ENCODE measurements at places on chromosomes 5 and 9.

DNA sequence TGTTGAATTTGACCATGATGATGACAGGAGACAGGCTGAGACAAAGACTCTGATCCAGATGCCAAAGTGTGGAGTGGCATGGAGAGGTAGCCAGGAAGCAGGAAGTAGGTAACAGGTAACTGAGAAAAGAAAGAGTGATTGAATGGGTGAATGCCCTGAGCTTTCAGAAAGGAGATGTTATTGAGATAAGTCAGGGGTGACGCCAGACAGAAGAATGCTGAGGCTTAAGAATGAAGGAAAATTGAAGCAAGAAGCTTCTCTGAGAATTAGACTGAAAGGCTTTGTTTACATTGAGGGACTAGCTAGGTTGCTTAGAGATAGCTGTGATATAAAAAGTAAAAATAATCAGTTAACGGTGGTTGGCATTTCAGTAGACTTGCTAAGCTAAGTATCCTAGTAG is 165.7 kb downstream of the PSAT1 start:
- no peak for DNase-seq

GRCh38 chr5:56715986-56716385 is 99.4 kb upstream of the MAP3K1 start:
- DNase-seq, result no peak

DNA sequence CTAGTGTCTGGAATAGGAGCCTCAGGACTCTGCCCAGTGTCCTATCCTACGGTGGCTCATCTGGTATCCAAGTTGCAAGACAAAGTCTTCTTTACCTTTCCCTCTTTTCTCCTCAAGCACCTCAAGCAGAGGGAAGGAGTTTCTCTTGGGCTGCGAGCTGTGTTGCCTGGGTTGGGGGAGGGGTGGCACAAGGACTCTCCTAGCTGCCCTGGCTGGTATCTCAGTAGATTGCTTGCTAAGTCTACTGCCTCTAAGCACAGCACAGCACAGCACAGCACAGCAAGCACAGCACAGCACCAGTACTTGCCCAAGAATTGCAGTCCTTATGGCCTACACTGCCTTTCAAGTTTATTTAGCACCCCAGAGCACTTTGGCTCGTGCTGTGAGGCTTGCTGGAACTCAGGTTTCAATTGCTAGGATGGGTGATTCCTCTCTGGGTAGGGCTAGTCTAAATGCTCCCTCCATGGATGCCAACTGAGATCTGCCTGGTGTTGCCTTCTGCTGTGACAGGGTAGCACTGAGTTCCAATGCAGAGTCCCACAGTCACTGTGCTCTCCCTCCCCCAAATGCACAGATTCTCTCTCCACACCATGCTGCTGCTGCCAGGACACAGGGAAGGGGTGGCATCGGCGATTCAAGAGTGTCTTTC is 213.1 kb upstream of the POU5F2 start:
- no peak for DNase-seq

DNA sequence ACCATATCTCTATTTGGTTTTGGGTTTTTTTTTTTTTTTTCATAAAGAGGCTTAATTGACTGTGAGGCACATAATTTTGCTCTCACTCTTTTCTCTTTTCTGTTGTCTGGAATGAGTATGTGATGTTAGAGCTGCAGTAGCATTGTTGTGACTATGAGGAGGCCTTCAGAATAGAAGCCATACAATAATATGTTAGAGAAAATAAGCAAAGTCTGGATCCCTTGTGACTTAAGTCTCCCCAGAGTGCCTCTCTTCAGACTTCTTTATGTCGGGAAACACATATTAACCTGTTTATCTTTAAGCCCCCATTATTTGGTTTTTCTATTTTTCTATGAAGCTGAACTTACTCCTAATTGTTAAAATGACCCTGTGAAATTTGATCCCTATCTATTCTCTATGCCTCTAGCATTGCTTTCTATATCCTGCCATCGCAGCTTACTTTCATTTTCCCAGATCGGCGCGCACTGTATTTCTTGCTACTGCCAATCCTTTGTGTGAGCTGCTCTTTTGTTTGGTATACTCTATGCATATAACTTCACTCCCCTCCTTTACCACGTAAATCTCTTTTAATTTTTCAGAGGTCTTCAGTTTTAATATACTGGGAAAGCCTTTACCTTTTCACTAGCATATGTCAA is 372.5 kb upstream of the KCNN2 start:
- DNase-seq, result no peak

DNA sequence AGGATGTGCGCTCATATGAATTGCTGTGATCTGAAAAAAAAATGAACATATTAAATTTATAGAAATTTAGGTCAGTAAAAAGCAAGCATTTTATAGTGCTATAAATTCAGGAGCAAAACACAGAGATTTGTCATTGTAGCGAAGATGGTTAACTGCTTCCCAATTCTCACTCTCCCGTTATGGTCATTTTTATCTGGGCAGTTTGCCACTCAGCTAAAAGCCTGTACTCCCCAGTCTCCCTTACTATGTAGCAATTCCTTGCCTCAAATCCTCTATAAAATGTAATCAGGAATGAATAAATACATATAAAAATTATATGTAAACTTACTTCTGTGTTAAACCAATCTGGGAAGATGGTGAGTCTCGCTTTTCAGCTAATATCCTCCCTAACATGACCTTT is 471.5 kb downstream of the HINT1 start:
- no peak for DNase-seq

GRCh38 chr5:135707302-135707701 is 127.2 kb upstream of the SLC25A48 start:
- no peak for DNase-seq

DNA sequence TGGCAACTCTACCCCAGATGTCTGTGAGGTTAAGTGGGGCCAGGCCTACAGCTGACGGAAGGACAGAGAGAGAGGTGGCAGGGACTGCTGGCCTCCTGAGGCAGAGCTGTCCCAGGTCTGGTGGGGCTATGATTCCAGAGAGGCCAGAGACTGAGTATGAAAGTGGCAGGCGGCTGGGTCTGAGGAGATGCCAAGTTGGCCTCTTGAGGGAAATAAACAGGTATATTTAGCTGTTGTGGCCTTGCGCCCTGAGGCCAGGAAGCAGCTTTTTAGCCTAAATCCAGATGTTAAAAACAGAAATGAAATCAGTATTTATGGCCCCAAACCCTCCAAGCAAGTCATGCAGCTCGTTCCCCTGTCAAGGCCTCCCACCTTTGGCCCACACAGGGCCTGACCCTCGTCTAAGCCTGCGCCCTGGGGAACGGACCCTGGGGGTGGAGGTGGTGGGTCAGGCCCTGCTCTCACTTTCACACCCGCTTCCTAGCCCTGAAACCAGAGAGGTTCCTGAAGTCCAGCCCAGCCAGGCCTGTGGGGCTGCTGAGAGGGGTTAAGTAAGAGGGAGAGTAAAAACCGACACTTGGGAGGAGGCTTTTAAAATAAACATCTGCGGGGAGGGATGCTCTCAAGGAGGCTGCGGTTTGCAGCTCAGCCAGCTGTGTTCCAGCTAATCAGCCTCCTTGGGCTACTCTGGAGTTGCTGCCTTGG is 18.7 kb downstream of the PCDHGC5 start:
- no peak for DNase-seq

DNA sequence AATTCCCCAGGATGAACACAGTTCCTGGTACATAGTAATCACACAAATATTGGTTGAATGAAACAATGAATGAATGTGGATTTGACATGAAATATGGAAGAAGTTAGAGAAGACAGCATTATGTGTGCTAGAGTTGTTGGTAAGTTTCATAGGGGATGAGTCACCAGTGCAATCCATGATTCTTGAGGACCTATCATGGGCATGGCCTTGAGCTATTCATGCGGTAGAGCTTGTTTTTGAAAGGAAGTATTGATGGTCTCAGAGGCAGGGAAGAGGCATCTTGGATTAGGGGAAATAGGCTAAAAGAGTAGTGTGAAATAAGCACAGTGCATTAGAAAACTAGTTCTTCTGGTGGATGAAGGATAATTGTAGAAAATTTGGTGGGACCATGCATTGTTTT is 22.1 kb downstream of the SPATA31D1 start:
- no peak for DNase-seq

DNA sequence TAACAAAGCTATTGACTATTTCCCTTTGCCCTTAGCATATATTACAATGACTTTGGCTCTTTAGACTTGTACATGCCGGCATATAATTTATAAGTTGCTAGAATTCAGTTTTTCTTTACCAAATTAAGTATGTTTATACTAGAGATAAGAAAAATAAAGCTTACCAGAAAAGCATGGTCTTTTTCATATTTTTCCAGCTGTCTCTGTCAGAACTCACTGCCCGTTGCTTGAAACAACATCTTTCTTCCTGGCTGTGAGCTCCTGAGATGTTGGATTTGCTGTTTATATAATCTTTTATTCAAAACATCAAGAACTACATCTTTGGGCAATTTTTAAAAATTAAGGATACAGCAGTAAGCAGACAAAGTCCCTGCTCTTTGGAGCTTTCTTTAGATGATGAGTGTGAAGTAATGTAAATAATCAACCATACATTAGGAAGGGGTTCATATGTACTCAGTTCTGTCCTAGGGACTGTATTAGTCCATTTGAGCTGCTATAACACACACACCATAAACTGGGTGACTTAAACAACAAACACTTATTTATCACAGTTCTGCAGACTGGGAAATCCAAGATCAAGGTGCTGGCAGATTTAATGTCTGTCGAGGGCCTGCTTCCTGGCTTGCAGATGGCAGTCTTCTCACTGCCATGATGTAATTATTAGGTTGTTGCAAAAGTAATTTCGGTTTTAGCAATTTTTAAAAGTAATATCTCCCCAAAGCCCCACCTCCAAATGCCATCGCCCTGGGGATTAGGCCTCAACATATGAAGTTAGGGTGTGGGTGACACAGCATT is 45.4 kb upstream of the RANBP3L start:
- no peak for DNase-seq

- DNase-seq, result no peak
Observed at GRCh38 chr9:134213881-134214341, 49.5 kb upstream of the RNU6ATAC start.

- no peak for DNase-seq
Observed at GRCh38 chr9:8515748-8516147, 716.2 kb upstream of the DMAC1 start.

GRCh38 chr5:1068895-1069719 is 42.8 kb downstream of the SLC12A7 start:
- DNase-seq, result no peak

- no peak for DNase-seq
Observed at GRCh38 chr9:99031319-99031718, 73.6 kb upstream of the TGFBR1 start.

DNA sequence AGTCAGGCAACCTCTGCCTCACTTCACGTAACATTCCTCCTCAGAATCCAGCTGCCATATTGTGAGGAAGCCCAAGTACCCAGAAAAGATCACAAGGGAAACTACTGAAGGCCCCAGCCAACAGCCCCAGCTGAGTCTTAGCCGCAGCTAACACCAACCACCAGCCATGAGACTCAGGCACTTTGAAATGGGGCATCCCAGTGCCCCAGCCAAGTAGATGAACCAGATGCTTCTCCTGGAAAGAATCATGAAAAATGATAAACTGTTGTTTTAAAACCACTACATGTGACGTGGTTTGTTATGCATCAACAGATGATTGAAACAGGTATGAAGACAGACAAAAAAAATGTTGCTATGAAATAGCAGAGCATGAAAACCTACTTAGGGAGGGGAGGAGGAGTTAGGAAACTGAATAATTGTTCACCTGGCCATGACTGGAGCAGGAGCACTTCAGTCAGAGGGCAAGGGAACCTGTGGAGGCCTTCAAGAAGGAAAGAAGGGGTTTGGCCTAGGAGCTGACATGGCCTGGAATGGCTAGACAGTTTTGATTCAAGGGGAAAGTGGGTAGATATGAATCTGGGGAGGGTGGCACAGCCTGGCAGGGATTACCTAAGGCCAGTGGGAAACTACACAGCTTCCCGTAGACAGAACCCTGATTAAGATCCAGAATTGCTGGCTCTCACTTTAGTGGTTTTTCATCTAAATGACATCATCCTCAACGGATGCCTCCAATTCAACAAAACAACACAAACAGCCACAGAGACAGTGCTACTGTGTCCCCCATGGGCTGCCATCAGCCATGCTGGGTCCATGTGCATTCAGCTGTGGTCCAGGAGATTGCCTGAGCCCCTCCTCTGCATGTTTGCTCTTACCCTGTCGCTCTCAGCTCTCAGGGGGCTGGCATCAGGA is 211.6 kb downstream of the SYK start:
- no peak for DNase-seq

GRCh38 chr9:17477816-17478215 is 101.0 kb upstream of the SH3GL2 start:
- DNase-seq, result no peak

- no peak for DNase-seq
Observed at GRCh38 chr5:1855596-1855995, 27.1 kb downstream of the IRX4 start.

DNA sequence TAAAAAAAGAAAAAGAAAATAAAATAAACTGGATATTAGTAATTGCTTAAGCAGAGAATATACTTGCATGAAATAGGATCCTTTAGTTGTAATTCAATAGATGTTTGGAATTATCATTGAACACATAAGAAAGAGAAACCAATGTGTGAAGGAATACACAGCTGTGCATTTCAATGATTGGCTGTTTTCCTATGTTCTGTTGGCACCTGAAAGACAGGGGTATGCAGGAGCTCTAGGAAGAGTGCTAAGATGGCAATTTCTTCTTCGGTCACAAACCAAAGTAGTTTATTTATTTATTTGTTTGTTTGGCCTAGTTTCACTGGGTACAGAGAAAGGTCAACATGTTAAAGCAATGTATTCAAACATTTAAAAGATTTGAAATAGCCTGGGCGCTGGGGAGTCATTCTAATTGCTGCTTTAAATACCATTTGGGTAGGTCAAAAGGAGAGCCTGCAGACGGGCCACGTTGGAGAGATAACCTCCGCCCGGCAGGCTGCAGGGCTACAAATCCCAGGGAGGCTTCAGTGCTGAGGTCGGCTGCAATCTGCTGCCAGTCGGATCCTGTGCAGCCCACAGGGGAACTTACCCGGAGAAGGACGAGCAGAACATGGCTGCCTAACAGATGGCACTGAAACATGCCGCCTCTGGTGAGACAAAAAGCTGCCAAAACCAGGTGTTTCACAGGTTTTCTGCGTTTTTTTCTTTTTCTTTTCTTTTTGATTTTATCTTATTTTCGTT is 154.2 kb upstream of the TYRP1 start:
- no peak for DNase-seq

DNA sequence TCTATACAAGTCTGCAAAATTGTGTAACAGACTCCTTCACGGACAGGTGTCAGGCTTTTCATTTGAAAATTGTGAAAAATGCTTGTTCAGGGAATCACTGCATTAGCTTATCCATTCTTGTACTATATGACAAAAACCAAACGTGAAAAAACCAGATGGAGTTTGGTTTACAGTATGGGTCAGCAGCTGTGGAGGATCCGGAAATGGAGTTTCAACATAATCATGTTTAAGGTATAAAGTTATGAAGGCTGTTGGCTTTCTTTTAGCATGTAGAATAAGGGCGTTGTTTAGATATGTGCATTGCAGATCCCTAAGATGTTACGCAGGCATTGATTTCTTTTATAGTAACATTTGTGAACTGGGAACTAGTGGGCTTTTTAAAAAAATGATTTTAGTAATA is 123.8 kb downstream of the GDNF start:
- no peak for DNase-seq

DNA sequence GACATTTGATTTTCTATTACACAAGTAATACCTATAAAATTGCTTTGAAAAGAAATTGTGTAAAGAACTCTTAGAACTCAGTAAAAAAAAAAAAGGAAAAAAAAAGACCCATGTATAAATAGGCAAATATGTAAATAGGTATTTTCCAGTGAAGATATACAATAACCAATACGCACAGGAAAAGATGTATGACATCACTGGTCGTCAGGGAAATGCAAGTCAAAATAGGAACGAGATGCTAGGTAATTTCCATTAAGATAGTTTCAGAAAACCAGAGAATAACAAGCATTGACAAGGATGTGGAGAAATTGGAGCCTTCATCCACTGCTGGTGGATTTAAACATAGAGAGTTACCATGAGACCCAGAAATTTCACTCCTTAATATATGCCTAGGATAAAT is 708.8 kb downstream of the MTRR start:
- no peak for DNase-seq

Data from NCI-H446 (cell line).